ENCODE measurements at places on chromosomes 5 and 9.

- no peak for DNase-seq
- H3K4me3 ChIP-seq, result no peak overlapping the region
- no peaks in the 10 kb centered on the region for H3K36me3 ChIP-seq
- H3K27me3 ChIP-seq, result no peaks in the 10 kb centered on the region
Measured at GRCh38 chr5:32449262-32449661, 4.7 kb upstream of the ZFR start.

- peaks cover 62% of the 10 kb centered on the region for H3K4me1 ChIP-seq
- no peak overlapping the region for H3K4me3 ChIP-seq
- peak overlapping the region; percentile 93 for H3K27ac ChIP-seq
- H3K27me3 ChIP-seq, result no peaks in the 10 kb centered on the region
- DNase-seq, result no peak
Measured at GRCh38 chr9:113523421-113524141, 60.1 kb downstream of the RGS3 start.

- H3K4me1 ChIP-seq, result no peaks in the 10 kb centered on the region
- H3K36me3 ChIP-seq, result peaks cover 20% of the 10 kb centered on the region
Measured at GRCh38 chr9:129102791-129103594, 7.6 kb downstream of the CRAT start.

- H3K4me3 ChIP-seq, result no peak overlapping the region
- H3K36me3 ChIP-seq, result no peaks in the 10 kb centered on the region
- H3K27me3 ChIP-seq, result no peaks in the 10 kb centered on the region
- H3K27ac ChIP-seq, result no peak overlapping the region
Measured at GRCh38 chr9:117245175-117245829, 169.6 kb downstream of the ASTN2 start.

DNA sequence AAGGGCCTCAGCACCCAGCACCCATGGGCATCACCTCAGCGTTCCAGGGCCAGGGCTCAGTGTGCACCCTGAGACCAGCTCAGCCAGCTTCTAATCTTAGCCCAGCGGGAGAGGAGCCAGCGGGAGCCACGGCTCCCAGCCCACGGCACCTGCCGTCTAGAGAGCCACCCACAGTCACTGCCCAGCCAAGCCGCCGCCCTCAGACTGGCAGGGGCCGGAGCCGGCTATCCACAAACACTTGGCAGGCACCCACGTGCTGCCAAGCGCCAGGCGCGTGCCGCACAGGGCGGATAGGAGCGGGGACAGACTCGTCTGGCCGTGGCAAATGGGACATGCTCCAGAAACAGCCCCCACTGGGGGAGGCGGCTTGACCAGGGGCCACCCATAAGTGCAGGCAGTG, 18.6 kb downstream of the BRD3 start:
- no peak for DNase-seq
- peaks cover 75% of the 10 kb centered on the region for H3K36me3 ChIP-seq
- no peak overlapping the region for H3K27ac ChIP-seq
- no peaks in the 10 kb centered on the region for H3K27me3 ChIP-seq
- H3K4me3 ChIP-seq, result no peak overlapping the region

DNA sequence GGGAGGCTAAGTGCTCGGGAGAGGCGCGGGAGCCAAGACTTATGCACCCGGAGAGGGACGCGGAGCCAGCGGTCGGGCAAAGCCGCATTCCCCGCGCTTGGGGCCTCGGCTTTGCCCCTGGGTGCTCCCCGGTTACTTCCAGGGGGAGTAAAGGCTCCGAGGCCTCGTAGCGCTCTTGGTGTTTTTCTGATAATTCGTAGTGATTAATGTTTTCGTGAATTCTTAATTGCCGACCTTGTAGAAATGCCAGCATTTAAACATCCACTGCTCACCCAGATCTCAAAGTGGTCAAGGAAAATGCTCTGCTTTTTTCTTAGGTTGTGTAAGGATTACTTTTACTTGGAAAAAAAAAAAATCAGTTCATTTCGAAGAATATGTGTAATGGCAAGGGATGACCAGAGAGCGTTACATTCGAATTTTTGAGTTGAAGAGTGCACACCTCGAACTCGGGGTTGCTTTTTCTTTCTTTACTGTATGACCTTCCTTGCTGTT, 654 bp upstream of the TUT7 start:
- no peak for DNase-seq
- peak overlapping the region; percentile 100 for H3K27ac ChIP-seq
- H3K36me3 ChIP-seq, result no peaks in the 10 kb centered on the region
- peak overlapping the region; percentile 93 for H3K4me3 ChIP-seq
- peaks cover 3% of the 10 kb centered on the region for H3K4me1 ChIP-seq
- no peaks in the 10 kb centered on the region for H3K27me3 ChIP-seq

- DNase-seq, result no peak
- H3K4me3 ChIP-seq, result no peak overlapping the region
- H3K4me1 ChIP-seq, result peaks cover 18% of the 10 kb centered on the region
- H3K36me3 ChIP-seq, result no peaks in the 10 kb centered on the region
- H3K27ac ChIP-seq, result no peak overlapping the region
Measured at GRCh38 chr9:131691969-131692611, 47.8 kb downstream of the RAPGEF1 start.

- DNase-seq, result no peak
- H3K27me3 ChIP-seq, result no peaks in the 10 kb centered on the region
- no peaks in the 10 kb centered on the region for H3K4me1 ChIP-seq
- peaks cover 32% of the 10 kb centered on the region for H3K36me3 ChIP-seq
- no peak overlapping the region for H3K27ac ChIP-seq
Measured at GRCh38 chr9:83937861-83938455, 16.7 kb upstream of the KIF27 start.

DNA sequence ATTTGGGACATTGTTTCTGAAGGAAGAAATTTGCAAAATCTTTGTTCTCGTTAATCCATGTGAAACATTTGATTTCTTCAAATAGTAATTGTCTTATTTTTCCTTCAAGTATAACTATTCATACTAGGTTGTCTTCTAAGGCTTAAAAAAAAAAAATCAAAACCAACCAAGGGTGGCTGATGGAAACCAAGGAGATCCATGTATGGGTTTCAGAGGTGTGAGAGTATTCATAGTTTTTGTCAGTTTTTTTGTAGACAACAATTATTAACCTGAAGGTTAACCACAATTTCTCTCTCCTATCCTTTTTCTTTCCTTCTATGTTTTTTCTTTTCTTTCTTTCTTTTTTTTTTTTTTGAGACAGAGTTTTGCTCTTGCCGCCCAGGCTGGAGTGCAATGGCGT, 35.4 kb downstream of the KDM4C start:
- no peak overlapping the region for H3K4me3 ChIP-seq
- DNase-seq, result no peak
- peaks cover 26% of the 10 kb centered on the region for H3K36me3 ChIP-seq
- H3K27me3 ChIP-seq, result no peaks in the 10 kb centered on the region
- no peak overlapping the region for H3K27ac ChIP-seq
- no peaks in the 10 kb centered on the region for H3K4me1 ChIP-seq

DNA sequence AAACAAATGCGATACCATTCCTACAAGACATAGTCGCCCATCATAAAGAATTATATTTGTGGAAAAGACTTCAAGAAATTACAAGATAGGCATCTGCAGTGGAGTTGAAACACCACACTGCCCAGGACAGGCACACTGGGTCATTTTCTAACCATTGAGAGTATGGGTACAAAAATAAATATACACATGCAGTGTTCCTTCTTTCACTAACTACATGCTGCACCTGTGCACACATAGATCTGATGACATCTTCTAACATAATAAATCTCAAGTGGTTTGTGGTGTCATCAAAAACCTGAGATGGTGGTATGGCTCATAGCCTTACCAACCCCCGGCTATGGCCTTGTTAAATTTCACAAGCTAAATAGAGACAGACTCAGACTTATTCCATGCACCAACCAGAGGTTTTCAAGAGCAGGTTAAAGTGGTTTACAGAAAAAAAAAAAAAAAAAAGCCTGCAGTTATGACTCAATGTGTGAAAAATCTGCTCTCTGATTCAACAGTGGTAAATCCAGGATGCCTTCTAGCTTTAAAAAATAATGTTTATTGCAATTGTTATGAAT, 12.4 kb upstream of the NFIB start:
- peaks cover 10% of the 10 kb centered on the region for H3K4me1 ChIP-seq
- DNase-seq, result no peak
- H3K27me3 ChIP-seq, result no peaks in the 10 kb centered on the region
- H3K4me3 ChIP-seq, result peak overlapping the region; percentile 5
- peak overlapping the region; percentile 57 for H3K27ac ChIP-seq

DNA sequence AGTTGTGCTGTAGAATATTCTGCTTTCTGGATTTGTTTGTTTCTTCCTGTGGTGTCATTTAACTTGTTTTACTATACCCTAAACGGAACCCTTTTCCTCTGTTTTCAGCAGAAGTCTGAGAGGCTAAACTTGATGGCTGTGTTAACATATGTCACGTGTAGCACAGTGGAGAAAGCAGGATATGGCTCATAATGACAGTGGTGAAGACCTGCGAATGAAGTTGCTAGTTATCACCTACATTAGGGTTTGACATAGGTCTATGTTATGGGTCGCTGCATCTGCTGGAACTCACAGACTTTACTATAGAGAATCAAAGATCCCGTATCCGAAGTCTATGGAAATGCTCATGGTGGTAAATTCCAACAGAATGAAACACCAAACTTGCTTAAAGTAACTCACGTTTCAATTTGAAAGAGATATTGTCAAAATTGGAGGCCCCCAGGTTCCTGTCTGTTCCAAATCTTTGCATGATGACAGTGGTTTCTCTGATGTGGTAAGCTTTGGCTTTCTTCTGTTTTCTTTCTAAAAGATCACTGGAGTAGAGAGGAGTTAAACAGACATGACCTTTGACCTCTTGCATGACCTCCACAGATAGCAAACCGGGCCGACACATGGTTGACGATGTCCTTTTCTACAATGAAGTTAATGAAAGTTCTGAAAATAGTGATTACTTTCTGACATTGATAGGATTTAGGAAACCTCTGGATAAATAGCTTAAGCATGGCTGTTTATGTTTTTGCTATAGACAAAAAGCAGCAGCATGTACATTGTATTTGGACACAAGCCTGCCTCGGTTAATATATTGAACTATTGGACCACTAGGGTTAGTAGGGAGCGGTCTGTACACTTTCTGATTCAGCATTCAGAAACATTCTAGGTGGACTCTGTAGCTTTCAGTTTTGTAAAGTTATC, 3.1 kb upstream of the CATSPER3 start:
- no peaks in the 10 kb centered on the region for H3K27me3 ChIP-seq
- no peak overlapping the region for H3K4me3 ChIP-seq
- no peak for DNase-seq
- H3K27ac ChIP-seq, result no peak overlapping the region

- no peaks in the 10 kb centered on the region for H3K4me1 ChIP-seq
- no peaks in the 10 kb centered on the region for H3K36me3 ChIP-seq
- no peak overlapping the region for H3K27ac ChIP-seq
- H3K4me3 ChIP-seq, result no peak overlapping the region
- no peak for DNase-seq
Measured at GRCh38 chr9:23412458-23412857, 413.6 kb downstream of the ELAVL2 start.

GRCh38 chr9:125074976-125075375, 68.4 kb downstream of the SCAI start:
- no peaks in the 10 kb centered on the region for H3K4me1 ChIP-seq
- no peak for DNase-seq
- H3K27ac ChIP-seq, result no peak overlapping the region
- H3K36me3 ChIP-seq, result no peaks in the 10 kb centered on the region

DNA sequence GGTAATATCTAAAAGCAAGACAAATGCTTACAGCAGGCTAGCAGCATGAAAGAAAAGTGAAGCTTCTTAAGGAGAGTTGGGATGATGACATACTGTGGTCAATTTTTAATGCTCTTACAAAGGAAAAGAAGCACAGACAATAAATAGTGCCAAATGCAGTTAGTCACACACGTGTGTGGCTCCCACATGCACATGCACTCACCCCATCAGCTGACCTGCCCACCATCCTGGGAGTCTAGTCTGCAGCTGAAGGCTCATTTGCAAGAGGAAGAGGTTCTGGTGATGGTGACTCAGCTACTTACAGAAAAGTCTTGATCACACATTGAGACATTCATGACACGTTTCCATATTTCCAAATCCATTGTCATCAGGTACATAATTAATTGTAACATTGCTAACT, 129.3 kb downstream of the MRPL36 start:
- no peaks in the 10 kb centered on the region for H3K36me3 ChIP-seq
- no peak overlapping the region for H3K4me3 ChIP-seq
- no peak overlapping the region for H3K27ac ChIP-seq
- H3K27me3 ChIP-seq, result peaks cover 5% of the 10 kb centered on the region
- H3K4me1 ChIP-seq, result no peaks in the 10 kb centered on the region
- no peak for DNase-seq

GRCh38 chr5:159274676-159275075, 11.6 kb downstream of the UBLCP1 start:
- no peaks in the 10 kb centered on the region for H3K27me3 ChIP-seq
- H3K36me3 ChIP-seq, result peaks cover 39% of the 10 kb centered on the region
- no peak overlapping the region for H3K4me3 ChIP-seq
- DNase-seq, result no peak

DNA sequence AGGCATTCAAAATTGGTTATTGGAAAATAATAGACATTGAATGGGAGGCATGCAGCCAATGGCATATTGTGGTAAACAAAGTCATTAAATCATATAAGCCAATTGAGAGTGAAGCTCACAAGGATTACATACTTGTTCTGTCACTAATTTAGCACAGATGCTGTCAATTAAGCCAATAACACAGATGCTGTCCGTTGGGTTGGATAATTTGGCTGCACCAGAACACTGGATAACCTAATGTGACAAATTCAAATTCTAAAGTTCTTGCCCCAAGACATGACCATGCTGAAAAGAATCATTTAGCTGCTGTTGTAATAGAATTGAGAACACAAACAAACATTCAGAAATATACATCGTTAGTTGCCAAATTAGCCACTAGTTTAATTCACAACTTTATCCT, 1796.4 kb downstream of the EFNA5 start:
- H3K27ac ChIP-seq, result no peak overlapping the region
- no peaks in the 10 kb centered on the region for H3K36me3 ChIP-seq
- H3K4me1 ChIP-seq, result no peaks in the 10 kb centered on the region

DNA sequence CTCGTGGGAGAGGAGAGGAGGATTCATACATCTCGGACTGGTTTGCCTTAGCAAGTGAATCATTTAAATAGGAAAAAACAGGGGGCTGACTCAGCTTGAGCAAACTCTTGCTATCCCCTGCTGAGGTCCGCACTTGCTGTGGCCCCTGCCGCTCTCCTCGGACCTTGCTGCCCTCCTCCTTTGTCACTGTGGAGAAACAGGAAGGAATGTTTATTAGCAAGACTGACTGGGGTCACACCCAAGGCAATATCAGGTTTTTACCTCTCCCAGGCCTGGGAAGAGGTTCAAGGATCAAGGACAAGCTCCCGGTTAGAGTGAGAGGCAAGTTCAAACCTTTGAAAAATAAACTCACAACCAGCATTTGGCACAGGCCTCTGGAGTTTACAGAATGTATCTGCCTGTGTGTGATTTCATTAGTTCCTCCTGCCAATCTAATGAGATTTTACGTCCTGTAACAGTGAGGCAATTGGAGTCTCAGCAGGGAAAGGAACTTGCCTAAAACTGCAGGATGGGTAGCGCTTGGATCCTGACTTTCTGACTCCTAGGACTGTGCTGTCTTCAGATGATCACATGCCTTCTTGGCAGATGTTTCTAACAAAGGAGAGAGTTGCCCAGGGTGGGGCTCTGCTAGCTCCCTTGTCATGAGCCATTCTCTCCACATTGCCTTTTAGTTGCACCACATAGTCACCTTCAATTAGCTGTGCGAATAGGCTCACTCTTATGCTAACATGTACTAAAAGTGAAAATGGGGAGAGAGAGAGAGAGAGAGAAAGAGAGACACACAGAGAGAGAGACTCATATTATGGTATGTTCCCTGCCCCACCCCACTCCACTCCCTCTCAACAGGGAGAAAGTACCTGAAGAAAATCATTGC, 108.6 kb upstream of the CDKN2B start:
- no peak overlapping the region for H3K4me3 ChIP-seq
- no peak overlapping the region for H3K27ac ChIP-seq
- H3K4me1 ChIP-seq, result no peaks in the 10 kb centered on the region
- no peaks in the 10 kb centered on the region for H3K27me3 ChIP-seq
- no peaks in the 10 kb centered on the region for H3K36me3 ChIP-seq

- H3K27ac ChIP-seq, result no peak overlapping the region
- no peaks in the 10 kb centered on the region for H3K4me1 ChIP-seq
- no peaks in the 10 kb centered on the region for H3K27me3 ChIP-seq
Measured at GRCh38 chr9:33453999-33454660, 6.7 kb upstream of the AQP3 start.

All from ascending aorta (tissue), 2 donors.